ENCODE measurements at places on chromosomes 7 and 10.

- DNase-seq: no peak
Measured at GRCh38 chr10:22317771-22318565, 1.8 kb downstream of the COMMD3 start.

GRCh38 chr10:37860494-37861190 lies 3.2 kb upstream of the ZNF248 start:
- no peak for DNase-seq

DNA sequence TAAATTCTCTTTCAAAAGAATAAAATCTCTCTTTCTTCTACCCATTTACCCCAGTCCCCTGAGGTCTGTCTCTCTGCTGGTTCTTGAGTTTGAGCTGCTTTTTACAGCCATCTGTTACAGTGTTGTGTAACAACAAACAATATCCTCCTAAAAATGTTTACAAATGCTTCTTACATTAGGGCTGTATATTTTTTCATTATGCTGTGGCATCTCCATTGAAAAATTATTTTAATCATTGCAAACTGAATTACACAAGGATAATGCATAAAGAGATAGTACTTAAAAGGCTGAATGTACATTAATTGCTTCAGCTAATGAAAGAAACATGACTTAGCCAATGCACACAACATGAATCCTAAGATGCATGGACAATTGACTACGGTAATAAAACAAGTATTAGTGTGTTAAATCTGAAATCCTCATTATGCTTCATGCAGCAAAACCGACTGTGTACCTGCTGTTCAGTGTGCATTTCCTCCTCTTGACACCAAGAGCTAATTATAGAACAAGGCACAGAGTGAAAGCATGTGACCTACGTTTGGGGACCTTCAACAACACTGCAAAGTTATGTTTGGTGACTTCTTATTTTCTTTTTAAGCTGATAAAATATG lies 181.7 kb upstream of the RHOBTB1 start:
- DNase-seq: no peak

DNA sequence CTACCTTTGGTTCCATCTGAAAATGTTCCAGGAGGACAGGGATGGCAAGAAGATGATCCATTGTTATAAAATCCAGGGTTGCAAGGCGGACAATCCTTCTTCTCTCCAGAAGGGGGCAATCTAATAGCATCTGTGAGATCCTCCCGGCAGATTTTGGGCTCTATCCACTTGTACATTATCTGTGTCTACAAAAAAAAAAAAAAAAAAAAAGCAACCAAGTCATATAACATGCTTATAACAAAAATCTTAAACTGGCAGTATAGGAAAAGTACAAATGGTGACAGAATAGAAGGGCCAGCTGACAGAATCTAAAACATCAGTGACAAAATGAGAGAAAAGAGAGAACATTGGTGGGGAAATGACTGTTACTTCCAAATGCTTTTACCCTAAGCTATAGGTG lies 132.7 kb downstream of the ELAPOR2 start:
- DNase-seq: no peak

- DNase-seq: no peak
Measured at GRCh38 chr10:79221110-79222051, 125.9 kb upstream of the PPIF start.

GRCh38 chr10:90779548-90779947 lies 78.3 kb downstream of the HTR7 start:
- no peak for DNase-seq

DNA sequence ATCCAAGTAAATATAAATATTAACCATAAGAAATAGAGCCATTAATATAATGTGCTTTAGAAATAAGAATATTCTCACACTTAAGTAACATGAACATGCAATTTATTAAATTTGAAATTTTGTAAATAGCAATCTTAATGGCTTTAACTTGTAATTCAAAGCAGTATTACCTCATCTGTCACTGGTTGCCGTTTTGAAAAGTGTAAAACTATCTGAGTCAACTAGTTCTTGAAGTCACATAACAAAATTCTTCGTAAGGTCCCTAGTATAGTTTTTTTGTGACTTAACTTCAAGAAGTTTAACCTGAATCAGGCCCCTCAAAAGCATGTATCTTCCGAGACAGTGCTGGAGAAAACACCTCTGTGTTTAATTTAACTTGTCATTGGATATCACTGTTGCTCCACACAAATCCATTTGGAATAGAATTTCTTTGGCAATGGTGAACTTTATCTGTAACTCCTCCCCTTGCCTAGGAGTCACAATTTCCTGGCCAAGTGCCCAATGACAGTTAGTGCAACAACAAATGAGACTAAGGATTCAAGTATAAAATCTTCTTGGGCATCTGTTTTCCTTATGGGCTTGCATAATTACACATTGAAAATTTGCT lies 47.1 kb downstream of the NT5C2 start:
- peak; percentile 86 for DNase-seq

GRCh38 chr7:126398851-126399529 lies 853.8 kb downstream of the GRM8 start:
- DNase-seq: no peak

DNA sequence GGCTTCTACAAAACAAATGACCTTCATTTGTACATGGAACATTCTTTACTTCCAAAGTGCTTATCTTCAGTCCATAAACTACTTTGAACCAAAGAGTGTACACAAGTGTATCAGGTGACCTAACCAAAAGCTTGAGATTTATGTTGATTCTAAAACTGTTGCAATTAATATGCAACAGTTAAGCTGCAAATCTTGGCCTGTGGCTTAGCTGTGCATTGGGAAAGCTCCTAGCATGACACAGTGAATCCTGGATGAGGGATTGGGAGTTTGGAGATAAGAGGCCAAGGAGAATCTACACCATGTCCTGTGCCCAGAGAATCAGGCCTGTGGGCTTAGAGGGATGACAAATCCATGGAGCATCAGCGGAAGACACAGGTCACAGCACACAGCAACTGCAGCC lies 105.2 kb upstream of the GSDME start:
- DNase-seq: no peak

DNA sequence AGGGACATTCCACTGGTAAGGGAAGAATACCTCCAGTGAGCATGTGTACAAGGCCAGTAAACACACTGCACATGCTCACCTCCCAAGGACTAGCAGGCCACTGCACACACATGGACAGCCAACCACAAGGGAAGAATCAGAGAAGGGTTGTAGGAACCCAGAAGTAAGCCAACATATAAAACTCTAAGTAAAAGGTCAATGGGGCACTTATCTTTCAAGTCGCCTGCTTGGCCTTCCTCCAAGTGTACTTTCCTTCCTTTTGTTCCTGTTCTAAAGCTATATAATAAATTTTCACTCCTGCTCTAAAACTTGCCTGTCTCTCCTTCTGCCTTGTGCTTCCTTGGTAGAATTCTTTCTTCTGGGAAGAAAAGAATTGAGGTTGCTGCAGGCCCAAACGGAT lies 33.0 kb downstream of the ORC5 start:
- DNase-seq: no peak

- no peak for DNase-seq
Measured at GRCh38 chr10:122464586-122464985, 3.2 kb downstream of the HTRA1 start.

- DNase-seq: no peak
Measured at GRCh38 chr7:106597751-106598546, 63.0 kb downstream of the CCDC71L start.

GRCh38 chr7:117155694-117156093 lies 167.2 kb downstream of the WNT2 start:
- no peak for DNase-seq

DNA sequence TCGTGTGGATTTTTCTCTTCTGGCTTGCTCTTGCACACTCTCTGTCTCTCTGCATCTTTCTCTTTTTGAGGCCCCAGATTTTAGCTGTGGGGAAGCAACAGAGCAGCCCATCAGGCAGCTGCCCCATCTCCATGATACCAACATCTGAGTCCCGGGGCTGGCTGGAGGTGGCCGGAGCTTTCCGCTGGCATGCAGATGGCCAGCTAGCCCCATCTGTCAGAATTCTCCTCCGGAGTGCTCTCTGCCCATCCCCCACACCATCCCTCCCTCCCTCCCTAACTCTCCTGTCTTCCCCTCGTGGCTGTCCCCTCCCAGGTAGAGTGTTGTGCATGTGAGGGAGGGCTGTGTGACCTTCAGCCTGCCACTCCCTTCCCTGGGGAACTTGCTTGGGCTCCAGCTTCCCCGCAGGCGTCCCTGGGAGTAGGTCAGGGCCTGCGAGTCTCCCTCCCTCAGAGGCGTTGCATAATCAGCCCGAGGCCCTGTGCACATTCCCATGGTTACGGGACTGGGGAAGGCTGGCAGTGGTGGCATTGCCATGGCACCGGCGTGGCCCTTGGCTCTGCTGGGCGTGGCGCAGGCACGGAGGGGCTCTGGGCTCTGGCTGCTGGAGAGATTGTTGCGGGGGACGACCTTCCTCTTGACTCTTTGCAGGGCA lies 24.7 kb downstream of the GHRHR start:
- no peak for DNase-seq

DNA sequence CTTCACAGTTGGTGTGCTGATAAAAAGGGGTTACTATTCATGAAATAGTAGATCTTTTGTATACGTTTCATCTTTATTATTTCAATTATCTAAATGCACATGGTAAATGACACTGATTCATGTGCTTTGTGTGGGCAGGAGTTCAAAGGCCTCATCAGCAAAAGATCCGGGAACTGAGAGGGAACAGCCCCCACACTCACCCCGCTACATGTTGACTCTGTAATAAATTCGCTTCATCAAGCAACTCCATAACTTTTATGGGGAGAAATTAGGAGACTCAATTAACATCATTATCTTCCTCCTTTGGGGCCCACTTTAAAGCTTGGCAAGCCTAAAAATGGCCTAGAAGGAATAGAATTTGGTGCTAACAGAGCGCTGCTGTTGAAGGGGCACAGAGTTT lies 250.7 kb upstream of the BMPER start:
- DNase-seq: no peak

- no peak for DNase-seq
Measured at GRCh38 chr7:88669913-88670312, 89.6 kb upstream of the ZNF804B start.

DNA sequence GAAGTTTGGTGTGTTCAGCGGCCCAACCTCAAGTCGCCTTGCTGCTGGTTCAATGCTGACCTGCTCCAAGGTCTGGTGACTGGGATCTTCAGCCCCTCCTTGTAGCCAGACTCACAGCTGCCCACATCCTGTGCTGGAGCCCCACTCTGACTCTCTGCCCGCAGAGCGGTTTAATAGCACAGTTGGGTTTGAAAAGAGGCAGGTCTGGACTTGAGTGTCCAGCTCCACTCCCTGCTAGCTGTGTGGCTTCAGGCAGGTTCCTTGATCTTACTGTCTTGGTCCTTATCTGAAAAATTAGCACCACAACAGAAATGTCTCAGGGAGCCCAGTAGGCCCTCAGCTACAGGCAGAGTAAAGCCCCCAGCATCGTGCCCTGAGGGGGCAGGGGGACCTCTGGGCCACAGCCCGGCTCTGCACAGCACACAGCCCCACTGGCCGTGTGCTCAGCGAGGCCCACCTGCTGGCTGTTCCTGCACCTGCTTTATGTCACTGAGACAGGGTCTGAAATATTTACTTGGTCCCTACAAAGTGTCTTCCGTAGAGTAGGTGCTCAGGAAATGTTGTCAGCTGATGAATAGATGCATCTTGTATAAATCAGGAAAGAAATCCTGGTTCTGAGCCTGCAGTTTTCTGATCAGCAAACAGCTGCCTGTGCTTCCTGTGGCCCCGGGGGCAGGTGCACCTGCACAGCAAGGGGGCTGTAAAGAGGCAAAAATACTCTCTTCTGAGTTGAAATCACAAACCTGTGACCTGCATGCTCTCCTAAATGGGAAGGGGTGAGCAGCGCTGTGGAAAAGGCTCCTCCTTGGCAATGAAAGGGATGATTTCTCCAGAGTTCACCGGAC lies 155.5 kb downstream of the SVIL start:
- DNase-seq: no peak

DNA sequence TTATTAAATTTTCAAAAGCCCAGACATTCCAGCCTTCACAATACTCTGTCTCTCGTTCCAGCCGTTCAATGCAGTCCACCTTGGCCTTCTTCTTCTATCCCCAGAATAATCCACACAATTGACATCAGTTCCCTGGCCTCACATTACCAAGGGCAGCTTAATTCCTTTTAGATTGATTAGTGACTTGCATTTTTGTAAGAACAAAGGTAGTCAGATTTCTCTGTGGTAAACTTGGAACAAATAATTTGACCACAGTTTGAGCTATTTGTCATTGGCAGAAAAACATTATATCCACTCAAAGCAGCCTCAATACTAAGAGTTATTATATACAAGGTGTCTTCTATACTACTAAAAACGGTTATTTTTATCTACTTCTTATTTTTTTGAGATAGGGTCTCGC lies 5.1 kb upstream of the CYTH3 start:
- DNase-seq: no peak

- no peak for DNase-seq
Measured at GRCh38 chr7:69840248-69840647, 242.0 kb downstream of the AUTS2 start.

GRCh38 chr7:142471820-142472219 lies 214.0 kb upstream of the PRSS58 start:
- DNase-seq: no peak

- no peak for DNase-seq
Measured at GRCh38 chr7:142496545-142496991, 238.7 kb upstream of the PRSS58 start.

DNA sequence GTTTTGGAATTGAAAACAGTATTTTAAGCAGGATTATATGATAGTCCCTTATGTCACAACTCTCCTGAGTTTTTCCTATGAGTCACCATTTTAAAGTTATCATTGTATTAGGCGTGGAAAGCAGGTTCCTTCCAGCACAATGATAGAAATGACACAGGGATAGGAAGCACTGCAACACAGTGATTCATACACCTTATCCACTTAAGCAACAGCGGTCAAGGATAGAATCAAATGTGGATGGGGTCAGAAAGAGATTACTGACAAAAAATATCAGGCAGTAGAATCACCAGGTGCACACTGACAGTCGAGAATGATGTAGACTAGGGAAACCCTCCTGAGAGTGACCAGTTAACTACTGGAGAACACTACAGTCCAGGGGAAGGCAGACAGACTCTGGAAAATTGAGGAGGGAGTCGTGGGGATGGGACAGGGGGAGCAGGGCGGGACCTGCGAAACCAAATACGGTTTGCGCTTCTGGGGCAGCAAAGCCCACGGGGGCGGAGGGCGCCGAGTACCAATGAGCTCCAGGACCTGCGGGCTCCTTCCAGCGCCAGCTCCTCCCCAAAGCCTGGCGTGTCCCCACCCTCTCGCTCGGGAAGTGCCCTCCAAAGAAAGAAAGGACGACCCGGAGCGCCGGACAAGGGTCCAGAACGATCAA lies 479 bp downstream of the PNPLA8 start:
- DNase-seq: no peak
